H1 (cell line): ENCODE measurements at places on chromosomes 7 and 10.
A peak's percentile ranks its signal among the peaks of the same experiment; 100 is the strongest.

DNA sequence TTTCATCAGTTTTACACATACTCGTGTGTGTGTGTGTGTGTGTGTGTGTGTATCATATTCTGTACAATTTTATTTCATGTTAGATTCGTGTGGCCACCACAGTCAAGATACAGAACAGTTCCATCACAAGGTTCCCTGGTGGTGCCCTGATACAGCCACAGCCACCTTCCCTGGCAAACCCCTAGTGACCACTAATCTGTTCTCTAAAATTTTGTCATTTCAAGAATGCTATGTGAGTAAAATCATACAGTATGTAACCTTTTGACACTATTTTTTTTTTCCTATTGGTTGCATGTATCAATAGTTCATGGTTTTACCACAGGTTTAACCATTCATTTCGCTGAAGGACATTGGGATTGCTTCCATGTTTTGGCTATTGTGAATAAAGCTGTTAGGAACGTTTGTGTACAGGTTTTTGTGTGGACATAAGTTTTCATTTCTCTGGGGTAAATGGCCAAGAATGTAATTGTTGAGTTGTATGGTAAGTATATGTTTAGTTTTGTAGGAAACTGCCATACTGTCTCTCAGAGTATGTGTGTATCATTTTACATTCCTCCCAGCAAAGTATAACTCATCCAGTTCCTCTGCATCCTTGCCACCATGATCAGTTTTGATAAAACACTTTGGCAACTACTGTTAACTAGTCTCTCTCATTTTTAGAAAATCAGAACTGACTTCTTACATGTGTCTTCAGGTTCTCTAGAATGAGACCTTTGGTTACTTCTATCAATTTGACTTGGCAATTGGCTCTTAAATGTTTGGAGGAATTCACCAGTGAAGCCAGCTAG, 20.6 kb downstream of the KLHDC10 start:
- DNase-seq: no peak
- H3K36me3 ChIP-seq: no peaks in the 10 kb centered on the region
- H3K4me1 ChIP-seq: no peaks in the 10 kb centered on the region

DNA sequence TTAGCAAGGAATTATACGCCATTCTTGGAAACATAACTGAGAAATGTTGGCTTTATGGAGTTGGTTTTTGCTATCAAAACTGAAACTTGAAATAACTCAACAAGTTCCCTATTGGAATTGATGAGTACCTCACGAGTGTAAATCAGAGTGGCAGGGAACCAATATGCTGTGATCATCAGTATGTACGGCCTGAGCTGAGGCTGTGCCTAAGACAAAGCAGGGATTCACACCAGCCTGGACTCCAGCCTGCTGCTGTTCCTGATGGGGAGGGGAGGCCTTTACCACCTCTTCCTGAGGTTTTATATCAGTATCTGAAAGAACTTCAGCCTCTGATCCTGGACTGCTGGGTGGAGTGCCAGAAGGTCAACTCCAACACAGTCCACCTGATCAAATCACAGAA, 52.7 kb downstream of the CRTAC1 start:
- no peak overlapping the region for H3K27ac ChIP-seq
- H3K4me3 ChIP-seq: no peak overlapping the region
- H3K36me3 ChIP-seq: no peaks in the 10 kb centered on the region

GRCh38 chr10:70315815-70316214, 32.0 kb upstream of the NPFFR1 start:
- no peaks in the 10 kb centered on the region for H3K4me1 ChIP-seq
- no peaks in the 10 kb centered on the region for H3K36me3 ChIP-seq
- no peak overlapping the region for H3K27ac ChIP-seq
- H3K27me3 ChIP-seq: no peaks in the 10 kb centered on the region
- H3K4me3 ChIP-seq: no peak overlapping the region
- DNase-seq: no peak

DNA sequence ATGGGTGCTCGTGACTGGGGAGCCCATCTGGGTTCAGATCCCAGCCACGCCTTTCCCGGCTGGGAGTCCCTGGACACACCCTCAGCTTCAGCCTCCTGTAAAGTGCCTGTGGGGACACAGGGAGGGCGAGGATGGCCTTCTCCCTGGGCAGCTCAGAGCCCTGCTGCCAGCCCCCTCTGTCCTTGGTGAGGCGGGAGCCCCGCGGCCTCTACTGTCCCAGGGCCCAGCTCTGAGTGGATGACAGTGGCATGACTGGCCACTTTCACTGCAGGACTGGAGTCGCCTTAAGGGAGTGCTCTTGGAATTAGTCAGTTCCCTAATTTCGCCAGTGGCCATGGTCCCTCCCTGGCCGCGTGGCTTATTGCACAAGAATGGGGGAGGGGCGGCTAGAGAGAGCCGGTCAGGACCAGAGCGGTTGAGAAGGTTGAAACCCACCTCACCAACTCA, 4.6 kb downstream of the BRI3 start:
- H3K4me3 ChIP-seq: no peak overlapping the region
- H3K36me3 ChIP-seq: no peaks in the 10 kb centered on the region
- DNase-seq: no peak
- no peak overlapping the region for H3K27ac ChIP-seq
- no peaks in the 10 kb centered on the region for H3K27me3 ChIP-seq

GRCh38 chr10:122911889-122912484, 1.6 kb downstream of the FAM24A start:
- H3K27ac ChIP-seq: no peak overlapping the region
- no peaks in the 10 kb centered on the region for H3K4me1 ChIP-seq
- peak; percentile 15 for DNase-seq
- H3K4me3 ChIP-seq: no peak overlapping the region
- no peaks in the 10 kb centered on the region for H3K27me3 ChIP-seq

DNA sequence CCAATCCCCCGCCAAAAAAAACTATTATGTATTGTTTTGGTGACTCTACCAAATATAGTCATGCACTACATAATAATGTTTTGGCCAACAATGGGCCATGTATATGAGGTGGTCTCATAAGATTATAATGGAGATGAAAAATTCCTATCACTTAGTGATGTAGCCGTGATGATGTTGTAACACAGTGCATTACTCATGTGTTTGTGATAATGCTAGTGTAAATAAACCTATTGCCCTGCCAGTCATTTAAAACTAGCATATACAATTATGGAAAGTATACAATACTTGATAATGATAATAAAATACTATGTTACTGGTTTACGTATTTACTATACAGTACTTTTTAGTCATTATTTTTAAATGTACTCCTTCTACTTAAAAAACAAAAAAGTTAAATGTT, 101.5 kb downstream of the SLC25A40 start:
- H3K4me1 ChIP-seq: no peaks in the 10 kb centered on the region; the same call in 1 of the 2 replicates
- no peak overlapping the region for H3K27ac ChIP-seq
- no peak overlapping the region for H3K4me3 ChIP-seq
- no peak for DNase-seq
- H3K36me3 ChIP-seq: no peaks in the 10 kb centered on the region

GRCh38 chr10:87760195-87760905, 57.7 kb downstream of the ATAD1 start:
- no peak for DNase-seq
- no peaks in the 10 kb centered on the region for H3K4me1 ChIP-seq
- H3K36me3 ChIP-seq: no peaks in the 10 kb centered on the region

GRCh38 chr10:105253515-105254212, 612.6 kb downstream of the SORCS3 start:
- H3K36me3 ChIP-seq: no peaks in the 10 kb centered on the region
- DNase-seq: no peak
- no peaks in the 10 kb centered on the region for H3K27me3 ChIP-seq
- no peak overlapping the region for H3K4me3 ChIP-seq
- H3K27ac ChIP-seq: no peak overlapping the region

GRCh38 chr7:32336726-32337125, 153.5 kb downstream of the LSM5 start:
- no peak overlapping the region for H3K4me3 ChIP-seq
- no peak for DNase-seq
- no peaks in the 10 kb centered on the region for H3K4me1 ChIP-seq
- H3K36me3 ChIP-seq: no peaks in the 10 kb centered on the region
- no peak overlapping the region for H3K27ac ChIP-seq
- no peaks in the 10 kb centered on the region for H3K27me3 ChIP-seq

GRCh38 chr10:69810097-69810496, 8.4 kb downstream of the COL13A1 start:
- H3K27me3 ChIP-seq: no peaks in the 10 kb centered on the region
- H3K4me1 ChIP-seq: peaks cover 11% of the 10 kb centered on the region; the same call in 1 of the 2 replicates
- no peak overlapping the region for H3K27ac ChIP-seq
- H3K36me3 ChIP-seq: no peaks in the 10 kb centered on the region; the same call in 1 of the 2 replicates
- no peak overlapping the region for H3K4me3 ChIP-seq
- DNase-seq: no peak

GRCh38 chr7:88600695-88601094, 158.8 kb upstream of the ZNF804B start:
- no peaks in the 10 kb centered on the region for H3K36me3 ChIP-seq
- H3K27me3 ChIP-seq: no peaks in the 10 kb centered on the region
- no peak overlapping the region for H3K4me3 ChIP-seq
- DNase-seq: no peak
- H3K27ac ChIP-seq: no peak overlapping the region

DNA sequence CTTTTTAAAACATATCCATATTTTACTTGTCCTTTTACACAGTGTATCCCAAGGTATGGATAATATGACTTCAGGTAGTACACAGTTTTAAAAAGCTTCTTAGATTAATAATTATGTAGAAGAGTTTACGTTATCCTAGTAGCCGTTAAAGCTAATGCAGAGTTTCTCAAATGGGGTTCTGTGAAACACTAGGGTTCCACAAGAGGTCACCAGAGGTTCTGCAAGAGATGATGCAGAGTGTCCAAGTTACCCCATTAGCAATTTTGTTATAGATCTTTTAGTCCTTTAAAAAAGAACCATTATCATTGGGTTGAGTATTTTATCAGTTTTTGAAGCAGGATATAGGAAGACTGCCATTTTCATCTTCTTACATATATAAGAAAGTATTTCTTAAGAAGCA, 298.9 kb upstream of the HPS1 start:
- H3K4me3 ChIP-seq: no peak overlapping the region
- no peak for DNase-seq
- H3K27me3 ChIP-seq: no peaks in the 10 kb centered on the region

DNA sequence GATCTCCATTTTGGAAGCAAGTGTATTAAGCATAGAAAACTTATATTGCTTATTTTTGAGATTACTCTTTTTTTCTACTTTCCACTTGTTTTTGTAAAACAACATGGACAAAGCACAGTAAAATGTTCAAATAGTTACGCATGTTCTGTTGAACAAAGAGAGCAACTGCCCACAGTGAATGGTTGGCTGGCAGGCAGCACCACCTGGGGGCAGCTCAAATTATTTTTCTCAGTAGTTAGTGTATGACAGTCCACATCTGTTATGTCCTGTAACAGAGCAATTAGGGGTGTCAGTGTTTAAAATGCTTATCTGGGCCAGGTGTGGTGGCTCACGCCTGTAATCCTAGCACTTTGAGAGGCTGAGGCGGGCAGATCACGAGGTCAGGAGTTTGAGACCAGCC, 46.1 kb upstream of the CACUL1 start:
- H3K4me3 ChIP-seq: no peak overlapping the region
- no peaks in the 10 kb centered on the region for H3K27me3 ChIP-seq
- H3K36me3 ChIP-seq: no peaks in the 10 kb centered on the region
- DNase-seq: no peak
- H3K27ac ChIP-seq: no peak overlapping the region
- H3K4me1 ChIP-seq: no peaks in the 10 kb centered on the region

- DNase-seq: no peak
- no peaks in the 10 kb centered on the region for H3K36me3 ChIP-seq
- peaks cover 22% of the 10 kb centered on the region for H3K27me3 ChIP-seq
- no peak overlapping the region for H3K27ac ChIP-seq
- H3K4me1 ChIP-seq: peaks cover 3% of the 10 kb centered on the region; the same call in 1 of the 2 replicates
These were observed 53.2 kb downstream of the ADRB1 start for GRCh38 chr10:114096864-114097263.

GRCh38 chr7:85230623-85231022, 43.8 kb upstream of the SEMA3D start:
- H3K36me3 ChIP-seq: no peaks in the 10 kb centered on the region
- no peak overlapping the region for H3K4me3 ChIP-seq
- no peak overlapping the region for H3K27ac ChIP-seq
- DNase-seq: no peak
- H3K4me1 ChIP-seq: no peaks in the 10 kb centered on the region
- no peaks in the 10 kb centered on the region for H3K27me3 ChIP-seq

- no peaks in the 10 kb centered on the region for H3K27me3 ChIP-seq
- no peak for DNase-seq
- H3K4me3 ChIP-seq: no peak overlapping the region
- no peak overlapping the region for H3K27ac ChIP-seq
These were observed 394.3 kb upstream of the PODXL start for GRCh38 chr7:131950758-131951157.

DNA sequence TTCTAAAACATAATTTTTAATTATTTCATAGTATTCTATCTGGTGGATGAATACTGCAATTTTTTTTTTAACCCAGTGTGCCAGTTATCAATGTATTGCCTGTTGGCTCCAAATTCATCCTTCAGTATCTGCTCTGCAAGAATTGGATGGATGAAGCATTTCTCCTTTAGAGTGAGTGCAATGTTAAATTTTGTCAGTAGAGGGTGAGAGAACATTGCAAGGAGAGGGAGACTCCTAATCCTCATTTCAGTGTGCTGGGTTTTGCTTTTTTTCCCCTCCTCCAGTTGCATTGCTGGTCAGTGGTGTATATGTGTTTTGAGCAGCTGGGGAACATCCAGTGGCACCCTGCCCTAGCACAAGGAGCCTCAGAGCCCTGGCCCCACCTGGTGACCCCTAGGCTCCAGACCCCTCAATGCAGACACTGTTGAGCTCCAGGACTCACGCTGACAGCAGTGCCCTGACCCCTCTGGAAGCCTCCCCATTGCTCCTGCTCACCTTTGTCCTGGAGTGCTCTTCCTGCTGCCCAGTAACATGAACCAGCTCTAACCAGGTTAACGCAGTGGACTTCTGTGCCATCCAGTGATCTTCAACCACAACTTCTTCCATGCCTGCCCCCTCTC, 199.4 kb downstream of the USP6NL start:
- no peak for DNase-seq
- H3K27ac ChIP-seq: no peak overlapping the region
- no peak overlapping the region for H3K4me3 ChIP-seq
- H3K36me3 ChIP-seq: no peaks in the 10 kb centered on the region
- H3K4me1 ChIP-seq: peaks cover 3% of the 10 kb centered on the region
- H3K27me3 ChIP-seq: no peaks in the 10 kb centered on the region

GRCh38 chr10:22648547-22648961, 65.8 kb downstream of the PIP4K2A start:
- no peaks in the 10 kb centered on the region; the same call in 1 of the 2 replicates for H3K4me1 ChIP-seq
- H3K27ac ChIP-seq: no peak overlapping the region
- DNase-seq: no peak
- no peaks in the 10 kb centered on the region for H3K27me3 ChIP-seq
- H3K4me3 ChIP-seq: no peak overlapping the region
- no peaks in the 10 kb centered on the region for H3K36me3 ChIP-seq

DNA sequence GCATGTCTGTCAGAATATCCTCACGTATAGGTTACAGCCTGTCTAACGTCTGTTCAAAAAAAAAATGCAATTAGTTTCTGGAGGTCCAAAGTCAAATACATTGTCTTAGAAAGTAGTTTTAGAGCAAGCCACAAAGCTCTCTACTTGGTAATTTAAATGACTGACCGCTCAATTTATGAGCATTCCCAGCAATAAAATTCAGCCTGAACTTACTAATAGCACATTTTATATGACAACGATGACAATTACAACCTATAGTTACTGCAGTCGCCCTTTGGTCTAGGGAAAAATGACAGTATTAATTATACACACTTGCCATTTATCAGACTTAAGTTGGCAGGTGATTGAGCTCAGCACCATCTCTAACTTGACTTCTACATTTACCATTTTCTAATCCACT, 425.8 kb upstream of the STEAP1 start:
- no peaks in the 10 kb centered on the region for H3K4me1 ChIP-seq
- no peak for DNase-seq
- no peaks in the 10 kb centered on the region for H3K36me3 ChIP-seq
- no peak overlapping the region for H3K27ac ChIP-seq
- H3K4me3 ChIP-seq: no peak overlapping the region
